Stimulated activated CD4-positive, alpha-beta T cell treated with anti-CD3 and anti-CD28 coated beads, TNF-alpha, amount 100 ng/mL, for 1 hour (primary cell): ENCODE measurements at places on chromosomes 7 and 10.
A peak's percentile ranks its signal among the peaks of the same experiment; 100 is the strongest.

GRCh38 chr7:5578495-5578894 is 154.9 kb upstream of the TNRC18 start:
- no peak for DNase-seq

DNA sequence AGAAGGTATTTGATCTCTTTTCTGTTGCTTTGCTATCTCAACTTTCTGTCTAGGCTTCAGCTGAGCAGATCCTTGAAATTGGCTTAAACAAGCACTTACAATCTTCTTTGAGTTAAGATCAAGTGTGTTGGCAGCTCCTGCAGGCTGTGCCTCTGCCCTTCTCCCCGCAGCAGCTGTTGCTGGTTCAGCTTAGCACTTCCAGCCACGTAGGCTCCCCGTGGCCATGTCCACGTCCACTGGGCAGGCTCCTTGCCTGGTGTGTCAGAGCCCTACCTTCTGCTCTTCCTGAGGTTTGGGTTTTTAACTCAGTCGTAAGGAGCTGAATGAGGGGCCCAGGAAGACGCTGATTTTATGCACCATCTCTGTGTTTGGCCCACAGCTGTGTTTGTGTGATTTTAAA is 47.2 kb downstream of the CAMK1D start:
- no peak for DNase-seq

GRCh38 chr10:103986360-103986759 is 19.4 kb downstream of the SLK start:
- DNase-seq: no peak

DNA sequence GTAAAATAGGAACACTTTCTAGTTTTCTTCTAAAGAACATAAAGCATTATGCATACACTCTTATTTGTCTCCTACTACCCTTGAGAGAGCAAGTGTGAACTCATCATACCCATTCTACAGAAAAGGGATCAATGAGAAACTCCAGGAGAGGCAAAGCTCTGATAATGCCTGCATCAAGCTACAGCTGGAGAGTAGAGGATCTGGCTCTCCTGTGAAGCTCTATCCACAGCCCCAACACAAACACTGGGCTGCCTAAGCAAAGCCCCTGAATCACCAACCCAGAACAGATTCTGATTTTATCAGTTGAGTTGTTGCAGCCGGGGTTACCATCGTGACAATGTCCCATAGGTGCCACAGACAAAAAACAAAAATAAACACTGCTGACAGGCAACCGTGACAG is 74.9 kb downstream of the NUDCD3 start:
- DNase-seq: no peak

DNA sequence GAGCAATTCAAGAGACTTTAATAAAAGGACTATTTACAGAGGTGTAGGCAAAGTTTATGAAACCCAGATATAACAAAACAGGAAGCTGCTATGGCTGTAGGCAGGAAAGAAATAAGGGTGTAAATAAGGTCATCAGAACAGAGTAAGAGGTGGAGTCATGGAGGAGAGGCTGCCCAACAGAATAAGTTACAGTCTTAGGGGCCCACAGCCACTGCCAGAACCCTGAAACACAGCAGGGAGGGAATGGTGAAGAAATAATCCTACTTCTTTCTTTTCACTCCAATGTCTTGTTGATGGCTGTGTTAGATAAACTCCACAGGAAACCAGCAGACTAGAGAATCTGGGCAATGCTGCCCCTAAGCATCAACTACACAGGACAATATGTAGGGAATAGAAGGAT is 155.8 kb upstream of the TAC1 start:
- DNase-seq: no peak

GRCh38 chr7:55570218-55570873 is 2.0 kb downstream of the VOPP1 start:
- no peak for DNase-seq

GRCh38 chr10:14299556-14299955 is 31.2 kb downstream of the FRMD4A start:
- DNase-seq: no peak

GRCh38 chr10:109906316-109906715 is 17.0 kb downstream of the XPNPEP1 start:
- no peak for DNase-seq

DNA sequence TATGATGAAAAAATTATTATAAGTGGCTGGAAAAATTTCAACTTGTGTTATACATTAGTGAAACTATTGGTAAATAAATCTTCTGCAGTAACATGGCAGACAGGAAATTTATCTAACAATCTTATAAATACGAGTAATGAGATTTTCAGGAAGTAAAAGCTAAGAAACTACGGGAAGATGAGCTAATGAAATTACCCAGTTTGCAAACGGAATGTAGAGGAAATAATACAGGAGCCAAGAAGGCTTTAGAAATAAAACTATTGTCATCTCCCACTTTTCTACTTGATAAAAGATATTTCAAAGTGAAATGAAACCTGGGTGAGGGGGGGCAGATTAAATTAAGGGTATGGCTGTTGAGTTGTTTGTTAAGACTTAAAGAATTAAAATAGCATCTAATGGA is 332.5 kb upstream of the SORCS1 start:
- DNase-seq: no peak

DNA sequence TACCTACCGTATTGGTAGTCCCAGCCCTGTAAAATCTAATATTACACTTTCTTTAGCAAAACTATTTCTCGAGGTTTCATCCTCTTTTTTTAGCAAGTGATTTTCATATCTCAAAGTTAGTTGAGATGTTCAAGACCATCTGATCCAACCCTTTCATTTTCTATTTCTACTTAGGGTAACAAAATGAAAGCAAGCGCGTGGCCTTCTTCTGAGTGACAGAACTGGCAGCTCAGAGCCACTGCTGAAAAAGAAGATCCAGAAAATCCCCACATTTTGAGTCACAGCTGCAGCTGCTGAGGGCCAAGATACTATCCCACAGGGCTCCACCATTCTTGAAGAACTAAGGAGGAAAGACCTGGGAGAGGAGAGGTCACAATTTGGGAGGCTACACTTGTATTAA is 24.8 kb upstream of the ZNF800 start:
- no peak for DNase-seq

GRCh38 chr10:124349231-124349995 is 69.3 kb downstream of the OAT start:
- DNase-seq: no peak

- DNase-seq: no peak
Observed at GRCh38 chr10:21524131-21524525, 1.4 kb downstream of the SKIDA1 start.

- no peak for DNase-seq
Observed at GRCh38 chr7:82506702-82507101, 63.1 kb upstream of the CACNA2D1 start.

DNA sequence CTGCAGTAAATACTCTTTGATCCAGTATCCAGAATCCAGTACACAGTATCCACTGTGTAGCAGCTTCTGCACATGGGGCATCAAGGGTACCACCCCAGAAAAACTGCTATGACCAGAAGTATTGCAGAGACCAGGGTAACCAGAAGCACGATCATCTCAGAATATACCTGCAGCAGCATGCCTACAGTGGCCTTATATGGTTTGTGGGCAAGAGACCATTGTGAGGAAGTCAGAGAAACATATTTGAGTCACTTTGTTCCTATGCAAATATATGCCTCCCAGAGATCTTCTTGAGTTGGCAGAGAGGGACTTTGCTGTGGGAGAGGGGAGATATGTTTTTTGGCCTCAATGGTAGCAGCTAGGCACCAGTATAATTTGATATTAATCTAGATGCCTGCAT is 206.4 kb upstream of the LRRTM3 start:
- no peak for DNase-seq

DNA sequence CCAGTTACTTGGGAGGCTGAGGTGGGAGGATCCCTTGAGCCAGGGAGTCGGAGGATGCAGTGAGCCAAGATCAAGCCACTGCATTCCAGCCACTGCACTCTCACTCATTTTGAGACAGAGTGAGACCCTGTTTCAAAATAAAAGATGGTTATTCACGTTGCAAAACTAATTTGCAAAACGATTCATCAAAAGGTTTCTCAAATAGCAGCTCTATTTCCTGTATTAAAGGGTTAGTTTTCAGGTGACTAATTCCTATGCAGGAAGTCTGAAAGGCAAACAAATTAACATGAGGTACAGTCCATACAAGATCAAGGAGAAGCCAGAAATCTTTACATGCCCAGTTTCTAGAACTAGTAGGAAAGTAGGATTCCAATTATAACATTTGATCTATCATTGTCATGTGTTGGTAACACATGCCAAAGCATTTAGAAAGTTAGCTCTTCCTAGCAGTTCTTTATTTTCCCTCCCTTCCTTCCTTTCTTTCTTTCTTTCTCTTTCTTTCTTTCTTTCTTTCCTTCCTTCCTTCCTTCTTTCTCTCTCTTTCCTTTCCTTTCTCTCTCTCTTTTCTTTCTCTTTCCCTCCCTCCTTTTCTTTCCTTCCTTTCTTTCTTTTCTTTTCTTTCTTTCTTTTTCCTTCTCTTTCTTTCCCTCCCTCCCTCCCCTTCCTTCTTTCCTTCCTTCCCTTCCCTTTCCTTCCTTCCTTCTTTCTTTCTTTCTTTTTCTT is 49.3 kb downstream of the DENND2A start:
- DNase-seq: no peak

GRCh38 chr7:131556053-131556908 is at the start of gene PODXL:
Gene PODXL (minus strand): TSS chr7:131556628. CDS start chr7:131556359, 269 bp downstream.
- DNase-seq: peak; percentile 13

DNA sequence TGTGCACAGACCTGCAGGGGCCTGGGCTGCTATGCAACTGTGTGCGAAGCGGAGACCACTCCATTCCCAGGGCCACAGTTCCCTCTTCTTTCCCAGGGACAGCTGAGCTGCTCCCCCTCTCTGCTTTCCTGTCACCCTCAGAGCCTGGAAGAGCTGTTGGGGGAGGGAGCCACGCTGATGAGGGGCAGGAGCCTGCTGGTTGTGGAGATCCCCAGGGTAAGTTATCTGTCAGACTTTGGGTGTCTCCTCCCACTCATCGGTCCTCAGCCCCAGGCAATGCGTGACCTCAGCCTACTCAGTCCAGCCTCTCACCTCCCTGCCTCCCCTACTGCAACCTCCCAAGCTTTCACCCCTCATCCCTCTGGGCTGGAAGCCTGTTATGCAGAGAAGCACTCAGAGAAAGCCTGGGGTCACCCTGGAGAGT is 53.5 kb downstream of the ZNF467 start:
- no peak for DNase-seq

DNA sequence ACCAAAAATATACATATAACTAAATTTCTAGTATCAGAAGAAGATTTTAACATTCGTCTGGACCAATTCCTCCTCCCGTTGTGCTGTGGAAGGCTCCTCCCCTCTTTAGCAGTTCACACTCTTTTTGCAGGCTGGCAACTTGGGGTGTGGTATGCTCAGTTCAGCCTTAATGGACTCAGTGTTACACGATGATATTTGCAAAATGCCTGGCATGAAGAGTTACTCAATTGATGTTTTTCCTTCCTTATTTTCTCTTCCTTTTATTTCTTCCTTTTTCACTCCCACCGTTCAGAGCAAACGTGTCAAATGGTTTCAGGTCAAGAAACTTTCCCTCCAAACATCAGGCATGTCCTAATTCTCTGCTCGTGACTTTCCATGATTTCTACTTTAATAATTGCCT is 248.3 kb downstream of the PHF14 start:
- no peak for DNase-seq

- no peak for DNase-seq
Observed at GRCh38 chr10:116708391-116708821, 34.0 kb downstream of the HSPA12A start.

GRCh38 chr7:122298618-122299017 is 5.9 kb downstream of the FEZF1 start:
- DNase-seq: no peak

DNA sequence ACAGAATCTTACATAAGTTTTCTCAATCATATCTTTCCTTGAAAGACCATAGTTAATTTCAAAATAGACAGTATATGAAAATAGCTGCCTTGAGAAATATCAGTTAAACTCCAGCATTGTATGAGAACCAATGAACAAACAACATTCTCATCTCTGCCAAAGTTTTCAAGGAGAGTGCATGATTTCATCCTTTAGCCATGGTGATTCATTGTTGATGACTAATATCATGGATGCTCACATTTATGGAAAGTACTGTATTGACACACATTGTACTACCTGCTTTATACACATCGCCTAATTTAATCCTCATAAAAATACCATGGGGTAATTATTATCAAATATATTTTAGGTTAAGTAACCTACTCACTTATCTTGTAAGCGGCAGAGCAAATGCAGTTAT is 250.3 kb downstream of the CNTNAP2 start:
- DNase-seq: no peak

- DNase-seq: no peak
Observed at GRCh38 chr10:20624642-20625041, 272.5 kb downstream of the NEBL start.

DNA sequence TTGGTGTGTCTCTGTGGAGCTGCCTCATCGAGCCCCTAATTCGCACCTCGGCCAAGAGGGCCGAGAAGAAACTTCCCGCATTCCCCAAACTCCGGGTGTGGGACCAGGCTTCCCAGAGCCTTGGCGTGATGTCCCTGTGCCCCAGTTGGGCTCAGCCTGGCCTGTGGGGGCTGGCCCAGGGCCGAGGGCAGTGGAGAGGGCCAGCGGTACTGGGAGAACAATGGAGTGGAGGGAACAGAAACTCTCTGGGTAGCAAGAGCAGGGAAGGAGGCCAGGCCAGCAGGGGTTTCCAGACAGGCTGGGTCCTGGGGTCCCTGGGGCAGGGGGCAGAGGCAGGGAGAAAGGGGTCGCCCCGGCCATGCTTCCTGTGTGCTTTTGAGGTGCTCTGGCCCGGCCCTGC is 16.0 kb downstream of the TMEM270 start:
- DNase-seq: no peak

DNA sequence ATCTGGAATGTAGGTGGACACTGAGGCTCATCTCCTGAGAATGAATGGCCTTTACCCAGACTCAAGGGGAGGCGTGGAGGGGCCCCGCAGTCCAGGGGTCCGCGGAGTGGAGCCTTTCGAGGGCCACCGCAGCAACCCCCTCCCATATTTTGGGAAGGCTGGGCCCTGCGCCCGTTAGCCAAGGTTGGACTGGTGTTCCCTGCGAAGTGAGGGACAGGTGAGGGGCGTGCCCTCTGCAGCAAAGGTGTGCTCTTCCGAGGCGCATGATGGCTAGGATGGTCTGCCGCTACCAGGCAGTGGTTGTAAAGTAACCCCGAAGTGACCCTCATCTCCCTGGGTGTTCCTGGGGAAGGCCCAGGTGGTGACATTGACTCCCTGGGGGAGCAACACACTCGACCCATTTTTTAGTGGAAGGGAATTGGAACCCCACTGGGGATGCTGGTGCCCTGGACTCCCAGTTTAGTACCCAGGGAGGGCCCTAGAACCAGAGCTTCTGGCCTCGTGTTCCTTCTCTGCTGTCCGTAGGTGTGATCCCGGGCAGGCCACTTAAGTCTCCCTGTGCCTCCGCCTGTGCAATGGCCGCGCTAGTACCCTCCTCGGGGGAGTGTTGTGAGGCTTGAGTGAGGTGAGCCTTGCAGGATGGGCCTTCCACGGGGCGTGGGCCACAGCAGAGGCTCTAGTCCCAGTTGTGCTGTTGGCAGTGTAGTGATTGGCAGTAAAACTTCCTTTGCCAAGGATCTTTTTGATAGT is 779 bp downstream of the FAM241B start:
- no peak for DNase-seq

- DNase-seq: no peak
Observed at GRCh38 chr10:51894771-51895578, 195.6 kb upstream of the CSTF2T start.

GRCh38 chr10:13633689-13634088 is 46.9 kb downstream of the PRPF18 start:
- no peak for DNase-seq
